ENCODE measurements at places on chromosomes 2 and 18.

DNA sequence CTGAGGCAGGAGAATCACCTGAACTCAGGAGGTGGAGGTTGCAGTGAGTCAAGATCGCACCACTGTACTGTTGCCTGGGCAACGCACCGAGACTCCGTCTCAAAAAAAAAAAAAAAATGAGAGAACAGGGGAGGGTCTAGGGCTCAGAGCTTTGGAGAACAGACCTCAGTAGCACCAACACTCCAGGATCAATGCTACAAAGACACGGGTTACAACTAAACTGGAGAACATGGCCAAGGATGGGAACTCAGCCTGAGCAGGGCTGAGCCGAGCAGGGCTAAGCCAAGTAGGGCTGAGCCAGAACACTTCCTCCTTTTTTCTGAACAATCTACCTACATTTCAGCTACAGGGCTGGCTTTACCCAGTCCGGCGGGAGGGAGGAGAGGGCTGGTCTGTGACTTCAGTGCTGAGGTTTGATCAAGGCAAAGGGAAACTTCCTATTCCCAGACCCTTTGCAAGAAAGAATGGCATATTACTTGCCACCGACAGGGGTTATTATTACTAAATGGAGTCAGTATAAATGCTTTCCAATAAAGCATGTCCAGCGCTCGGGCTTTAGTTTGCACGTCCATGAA is 2.9 kb upstream of the CASP8 start:
- DNase-seq: no peak

DNA sequence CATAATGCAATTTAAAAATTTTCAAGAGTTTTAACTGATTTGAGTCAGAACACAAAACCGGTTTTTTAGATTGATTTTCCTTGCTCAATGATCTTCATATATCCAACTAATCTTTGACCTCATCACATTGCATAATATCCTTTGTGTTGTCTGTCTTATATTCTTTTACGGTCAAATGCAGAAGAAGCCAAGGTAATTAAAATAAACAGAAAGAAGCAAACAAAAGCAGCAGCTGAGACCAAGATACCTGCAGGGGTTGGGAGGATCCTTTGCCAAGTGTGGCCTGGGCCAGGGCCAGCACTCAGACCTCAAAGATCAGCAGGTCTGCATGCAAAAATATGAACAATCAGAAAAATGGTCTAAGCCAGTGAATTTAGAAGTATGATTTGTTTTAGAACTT is 428.9 kb upstream of the NETO1 start:
- DNase-seq: no peak

GRCh38 chr2:25187729-25188350 is 19.5 kb upstream of the POMC start:
- DNase-seq: no peak

DNA sequence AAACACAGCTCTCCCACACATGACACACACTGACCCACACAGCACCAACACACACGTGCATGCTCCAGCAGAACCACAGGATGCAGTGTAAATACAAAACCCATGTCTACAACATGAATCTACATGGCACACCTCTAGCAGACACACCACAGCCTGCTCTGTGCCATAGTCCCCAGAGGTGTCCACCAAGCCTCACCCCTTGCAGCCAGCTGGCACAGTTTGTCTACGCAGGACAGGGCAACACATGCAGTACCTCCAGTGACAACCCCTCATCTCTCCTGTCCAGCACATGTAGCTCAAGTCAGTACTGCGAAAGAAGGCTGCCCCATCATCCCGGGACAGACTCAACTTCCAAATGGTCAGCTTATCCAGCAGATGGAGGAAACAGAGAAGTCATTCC is 18.9 kb downstream of the CELF4 start:
- DNase-seq: no peak

Data from stimulated activated CD4-positive, alpha-beta T cell treated with anti-CD3 and anti-CD28 coated beads, TNF-alpha, amount 100 ng/mL, for 24 hours (primary cell).